NCI-H187 treated with DMSO at 0.1 percent for 48 hours (cell line): ENCODE measurements at places on chromosomes 7 and 10.

DNA sequence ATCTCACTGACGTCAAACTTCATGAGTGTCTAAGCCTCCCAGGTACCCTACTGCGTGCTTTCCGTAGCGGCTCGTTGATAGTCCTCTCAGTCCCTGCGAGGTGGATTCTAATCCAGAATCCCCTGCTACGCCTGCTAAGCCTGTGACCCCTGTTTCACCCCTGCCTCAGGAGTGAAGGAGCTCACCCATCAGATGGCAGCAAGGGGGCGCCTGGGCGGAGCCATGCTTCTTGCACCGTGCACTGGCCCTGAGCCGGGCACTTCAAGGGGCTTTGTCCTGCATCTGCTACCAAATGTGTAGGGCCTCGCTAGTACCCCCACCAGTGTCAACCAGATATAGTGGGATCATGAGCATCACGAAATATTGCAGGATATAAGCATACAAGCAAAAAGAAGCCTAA is 918 bp upstream of the STRA8 start:
- no peak for DNase-seq

GRCh38 chr10:75870039-75870645 is 438.7 kb downstream of the LRMDA start:
- DNase-seq = no peak

GRCh38 chr10:26439406-26440087 is 1.4 kb downstream of the APBB1IP start:
- DNase-seq = no peak

DNA sequence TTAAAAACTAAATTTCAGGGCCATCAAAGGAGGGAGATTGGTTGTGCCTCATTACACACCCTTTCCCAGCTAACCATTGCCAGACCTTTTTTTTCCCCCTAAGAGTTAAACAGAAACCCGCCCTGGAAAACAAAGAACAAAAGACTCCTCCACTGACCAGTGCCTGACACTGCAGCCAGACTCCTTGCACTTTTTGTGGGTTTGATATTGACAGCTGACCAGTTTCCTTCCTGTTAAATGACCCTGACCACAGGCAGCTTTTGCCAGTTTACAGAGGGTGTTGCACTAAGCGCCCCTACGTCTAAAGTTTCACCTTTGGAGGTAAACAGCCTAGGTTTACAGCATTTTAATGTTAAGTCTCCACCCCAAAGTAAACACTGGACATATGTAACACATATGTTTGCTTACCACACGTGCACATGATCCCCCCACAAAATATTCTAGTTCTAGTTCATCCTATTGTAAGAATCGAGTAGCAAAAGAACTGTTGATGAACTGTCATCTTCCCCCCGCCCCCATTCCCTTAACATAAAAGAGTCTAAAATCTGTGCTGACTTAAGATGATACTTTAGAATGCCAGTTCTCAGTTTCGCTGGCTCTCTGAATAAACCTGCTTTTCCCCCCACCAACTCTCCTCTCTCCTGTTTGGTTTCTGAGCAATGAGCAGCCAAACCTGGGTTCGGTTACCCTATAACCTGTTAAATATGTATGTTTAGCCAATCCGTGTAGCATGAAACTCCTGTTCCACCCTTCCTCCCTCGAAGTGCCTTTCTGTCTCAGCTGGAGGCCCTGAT is 38.0 kb downstream of the FOXI2 start:
- DNase-seq = no peak

DNA sequence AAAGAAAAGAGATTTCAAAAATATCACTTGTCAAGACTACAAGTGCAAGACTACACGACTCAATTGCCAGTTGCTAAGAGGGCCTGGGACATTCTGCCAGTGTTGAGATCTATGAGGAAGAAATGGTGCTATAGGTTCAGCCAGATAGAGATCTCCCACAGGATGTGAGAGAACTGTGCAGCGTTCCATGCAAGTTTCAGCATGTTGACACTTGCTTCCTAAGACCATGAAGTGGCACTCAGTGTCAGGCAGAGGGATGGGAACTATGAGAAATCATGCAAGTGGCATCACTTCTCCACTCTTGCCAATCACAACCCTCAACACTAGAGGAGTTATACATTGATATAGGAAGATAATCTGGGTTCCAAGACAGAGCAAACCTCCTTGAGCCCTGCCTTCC is 210.3 kb downstream of the CHRM2 start:
- no peak for DNase-seq

GRCh38 chr7:22207724-22208225 is 149.2 kb downstream of the RAPGEF5 start:
- DNase-seq = no peak

DNA sequence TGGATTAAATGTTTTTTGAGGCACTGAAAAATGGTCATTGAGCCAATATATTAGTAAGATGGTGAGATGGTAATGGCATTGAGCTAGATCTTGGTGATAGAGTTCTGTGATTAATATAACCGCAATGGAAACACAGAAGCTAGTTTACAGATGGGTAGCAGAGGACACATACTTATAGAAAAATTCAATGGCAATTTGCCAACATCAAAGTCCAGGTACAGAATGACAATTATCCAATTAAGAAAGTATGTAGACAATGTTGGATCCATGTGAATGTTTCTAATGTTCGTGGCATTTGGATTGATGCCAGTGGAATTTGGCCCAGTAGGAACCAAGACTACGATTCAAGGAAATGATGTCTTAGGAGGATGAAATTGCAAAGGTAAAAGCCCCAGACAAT is 187.8 kb downstream of the GNAT3 start:
- DNase-seq = no peak

- no peak for DNase-seq
These were observed 21.2 kb downstream of the DMTF1 start for GRCh38 chr7:87173471-87173870.

DNA sequence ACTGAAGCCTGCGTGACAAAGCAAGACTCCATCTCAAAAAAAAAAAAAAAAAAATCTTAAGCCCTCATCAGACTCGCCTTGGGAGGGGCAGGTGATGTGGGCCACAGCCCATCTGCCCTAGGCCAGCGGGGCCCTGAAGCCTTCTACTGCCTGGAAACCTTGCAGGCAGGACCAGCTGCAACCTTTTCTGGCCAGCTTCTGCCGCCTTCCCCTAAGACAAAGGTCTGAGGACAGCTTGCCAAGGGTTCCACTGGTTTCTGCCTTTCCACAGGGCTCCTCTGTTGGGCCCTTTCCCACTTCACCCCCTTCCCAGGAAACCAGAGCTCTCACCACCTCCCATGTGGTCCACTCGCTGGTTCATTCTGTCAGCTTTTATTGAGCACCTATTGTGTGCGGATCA is 35.2 kb downstream of the UBTD1 start:
- no peak for DNase-seq

GRCh38 chr7:25216837-25217236 is 11.4 kb downstream of the NPVF start:
- DNase-seq = no peak
